Stimulated activated CD4-positive, alpha-beta T cell treated with anti-CD3 and anti-CD28 coated beads, Interleukin-12 subunit alpha, Interleukin-12 subunit beta, amount 100 ng/mL, for 48 hours (primary cell): ENCODE measurements at places on chromosomes 11 and 22.

DNA sequence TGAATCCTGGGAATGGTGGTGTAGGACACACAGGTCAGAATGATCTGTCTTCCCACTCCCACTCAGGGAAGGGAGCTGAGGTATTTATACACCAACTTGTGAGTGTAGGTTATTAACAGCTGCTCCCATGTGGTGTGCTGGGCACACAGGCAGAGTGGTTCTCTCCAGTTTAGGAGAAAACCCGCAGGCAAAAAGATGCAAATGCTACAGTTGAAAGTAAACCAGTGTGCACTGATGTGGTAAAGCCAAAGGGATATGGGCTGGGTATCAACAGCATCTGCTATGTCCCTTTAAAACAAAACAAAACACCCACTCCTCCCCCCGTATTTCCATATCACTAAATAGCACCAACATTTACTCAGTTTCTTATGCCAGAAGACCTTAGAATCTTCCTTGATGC, 75.4 kb upstream of the SYT13 start:
- no peak for DNase-seq

DNA sequence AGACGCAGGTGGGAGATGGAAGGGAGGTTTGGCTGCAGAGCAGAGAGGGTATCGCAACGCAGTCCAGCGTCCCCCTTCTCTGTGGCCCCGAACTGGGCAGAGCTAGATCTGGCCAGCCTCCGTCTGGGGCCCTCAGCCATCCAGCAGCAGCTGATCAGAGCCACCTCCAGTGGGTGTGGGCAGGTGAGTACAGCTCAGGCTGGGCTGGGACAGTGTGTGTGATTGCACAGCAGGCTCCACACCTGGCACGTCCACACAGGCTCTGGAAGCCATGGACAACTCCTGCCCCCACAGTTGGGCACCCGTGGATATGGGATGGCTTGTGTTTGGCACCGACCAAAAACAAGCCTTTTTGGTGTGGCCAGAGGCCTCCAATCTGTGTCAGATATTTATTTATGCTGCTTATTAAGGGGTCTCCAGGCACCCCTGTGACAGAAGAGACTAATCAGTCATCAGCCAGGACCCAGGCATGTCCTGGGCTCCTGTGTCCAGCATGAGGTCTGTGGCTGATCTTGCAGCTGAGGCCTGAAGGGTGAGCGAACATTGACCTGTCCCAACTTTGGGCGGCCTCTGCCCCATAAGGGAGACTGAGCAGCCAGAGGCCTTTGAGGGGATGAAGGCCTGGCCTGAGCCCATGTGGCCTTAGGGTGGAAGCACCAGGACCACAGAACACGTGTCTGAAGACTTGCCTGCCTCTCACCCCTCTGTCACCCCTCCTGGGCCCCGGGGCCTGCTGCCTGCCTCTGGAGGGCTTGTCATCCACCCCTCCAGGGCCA, 18.6 kb downstream of the POLR3H start:
- DNase-seq, result no peak

DNA sequence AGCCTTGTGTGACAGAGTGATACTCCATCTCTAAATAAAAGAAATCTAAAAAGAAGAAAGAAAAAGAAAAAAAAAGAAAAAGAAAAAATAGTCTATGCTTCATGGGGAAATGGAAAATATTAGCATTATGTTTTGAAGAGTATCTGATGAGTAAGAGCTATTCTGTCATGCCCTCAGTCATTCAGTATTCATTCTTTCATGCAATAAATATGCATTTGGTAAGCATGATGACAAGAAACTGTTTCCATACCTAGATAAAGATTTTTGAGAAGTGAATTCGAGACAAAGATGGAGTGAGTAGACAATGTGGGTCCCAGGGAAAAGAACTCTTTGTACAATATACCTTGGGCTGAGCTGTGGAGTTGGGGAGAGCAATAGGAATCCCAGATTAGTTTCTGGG, 6.2 kb upstream of the IFTAP start:
- DNase-seq, result no peak

DNA sequence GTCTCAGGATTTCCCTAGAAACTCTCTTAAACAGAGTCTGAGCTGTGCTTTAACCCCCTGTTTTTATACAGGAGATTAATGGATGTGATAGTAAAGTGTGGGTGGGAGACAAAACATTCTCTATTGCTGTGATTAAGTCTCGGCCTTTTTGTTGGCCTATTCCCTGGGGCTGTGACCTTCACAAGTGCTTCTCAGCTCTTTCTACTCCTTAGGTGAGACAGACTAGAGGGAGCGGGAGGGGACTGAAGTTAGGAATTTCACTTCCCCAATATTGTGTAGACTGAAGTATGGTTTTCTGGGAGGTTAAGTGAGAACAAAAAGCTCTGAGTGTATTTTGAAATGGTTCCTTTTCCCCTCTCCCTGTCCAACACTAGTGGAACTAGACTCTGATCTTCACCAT, 29.8 kb upstream of the OR8B8 start:
- no peak for DNase-seq

DNA sequence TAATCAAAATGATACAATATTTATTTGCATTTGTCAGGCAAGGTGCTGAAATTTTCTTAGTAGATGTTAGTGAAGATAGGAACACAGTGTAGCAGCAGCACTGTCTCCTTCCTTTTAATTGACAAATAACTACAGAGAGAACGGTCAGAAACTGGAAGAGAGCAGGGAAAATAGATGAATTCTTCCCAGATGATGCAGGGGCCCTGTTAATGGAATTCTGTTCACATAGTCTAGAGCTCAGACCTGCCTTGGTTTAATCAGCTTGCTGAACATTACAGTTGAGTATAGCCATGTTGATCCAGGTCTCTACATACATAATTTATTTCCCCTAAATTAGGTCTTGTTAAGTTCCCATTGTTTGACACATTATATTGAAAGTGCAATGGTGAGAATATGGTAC, 127.4 kb downstream of the SLC17A6 start:
- no peak for DNase-seq

DNA sequence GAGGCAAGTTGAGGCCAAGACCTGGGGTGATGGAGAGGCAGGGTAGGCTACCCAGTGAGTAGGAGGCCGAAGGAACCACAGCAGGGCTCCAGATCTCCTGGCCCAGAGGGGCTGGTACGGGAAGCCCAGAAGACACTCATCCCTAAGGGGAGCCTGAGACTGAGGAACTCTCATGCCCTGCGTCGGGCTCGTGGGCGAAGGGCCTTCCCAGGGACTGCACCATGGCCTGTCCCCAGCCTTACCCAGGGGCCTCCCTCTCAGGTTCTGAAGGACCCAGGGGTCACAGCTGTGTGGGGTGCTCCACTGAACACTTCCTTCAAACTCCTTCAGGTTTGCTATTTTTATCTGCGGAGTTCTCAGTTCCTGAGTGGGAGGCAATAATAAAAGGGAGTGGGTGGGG, 15.8 kb upstream of the SYT12 start:
- DNase-seq, result no peak

- no peak for DNase-seq
Observed at GRCh38 chr22:42263944-42264343, 6.5 kb downstream of the TCF20 start.
